Bronchus fibroblast of lung (primary cell): ENCODE measurements at places on chromosomes 1 and 21. TPM values are rescaled to one million over a fixed set of nuclear protein-coding genes. Genes with fewer than 3 reads are reported as not detected.

Gene WNT2B
- 0.50 and 0.74 TPM in 2 replicates for total RNA-seq

Gene PGLYRP4
- total RNA-seq, result not detected in 2 replicates

Gene LHX4
- under 0.01 TPM in 1 of 2 replicates, not detected in the other for total RNA-seq

Gene KRTAP12-4
- not detected in 2 replicates for total RNA-seq
